ENCODE measurements at places on chromosomes 16 and 17.
A peak's percentile ranks its signal among the peaks of the same experiment; 100 is the strongest.

DNA sequence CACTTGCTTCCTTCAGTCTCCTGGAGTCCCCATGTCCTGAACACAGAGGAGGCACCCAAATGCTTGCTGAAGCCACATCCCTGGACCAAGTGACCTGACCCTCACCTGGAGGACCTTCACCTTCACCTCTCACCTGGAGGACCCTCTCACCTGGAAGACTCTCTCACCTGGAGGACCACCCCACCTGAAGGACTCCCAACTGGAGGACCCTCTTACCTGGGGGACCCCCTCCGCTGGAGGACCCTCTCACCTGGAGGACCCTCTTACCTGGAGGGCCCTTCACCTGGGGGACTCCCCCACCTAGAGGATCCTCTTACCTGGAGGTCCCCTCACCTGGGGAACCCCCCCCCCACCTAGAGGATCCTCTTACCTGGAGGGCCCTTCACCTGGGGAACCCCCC, 573 bp upstream of the CDK10 start:
- no peak for DNase-seq

DNA sequence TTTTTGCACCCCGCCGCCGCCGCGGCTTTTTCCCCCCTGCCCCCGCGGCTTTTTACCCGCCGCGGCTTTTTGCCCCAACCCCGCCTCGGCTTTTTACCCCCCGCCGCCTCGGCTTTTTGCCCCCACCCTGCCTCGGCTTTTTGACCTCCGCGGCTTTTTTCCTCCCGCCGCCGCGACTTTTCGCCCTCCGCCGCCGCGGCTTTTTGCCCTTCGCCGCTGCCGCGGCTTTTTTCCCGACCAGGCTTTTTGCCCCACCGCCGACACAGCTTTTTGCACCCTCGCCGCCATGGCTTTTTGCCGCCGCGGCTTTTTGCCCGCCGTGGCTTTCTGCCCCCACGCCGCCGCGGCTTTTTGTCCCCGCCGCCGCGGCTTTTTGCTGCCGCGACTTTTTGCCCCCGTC, 137.0 kb upstream of the TP53TG3D start:
- DNase-seq = no peak

- no peak for DNase-seq
Observed at GRCh38 chr17:38569701-38570512, 35.8 kb downstream of the SRCIN1 start.

- no peak for DNase-seq
Observed at GRCh38 chr17:56694825-56695224, 101.3 kb downstream of the NOG start.

- no peak for DNase-seq
Observed at GRCh38 chr17:37480427-37480826, 9.3 kb upstream of the DUSP14 start.

DNA sequence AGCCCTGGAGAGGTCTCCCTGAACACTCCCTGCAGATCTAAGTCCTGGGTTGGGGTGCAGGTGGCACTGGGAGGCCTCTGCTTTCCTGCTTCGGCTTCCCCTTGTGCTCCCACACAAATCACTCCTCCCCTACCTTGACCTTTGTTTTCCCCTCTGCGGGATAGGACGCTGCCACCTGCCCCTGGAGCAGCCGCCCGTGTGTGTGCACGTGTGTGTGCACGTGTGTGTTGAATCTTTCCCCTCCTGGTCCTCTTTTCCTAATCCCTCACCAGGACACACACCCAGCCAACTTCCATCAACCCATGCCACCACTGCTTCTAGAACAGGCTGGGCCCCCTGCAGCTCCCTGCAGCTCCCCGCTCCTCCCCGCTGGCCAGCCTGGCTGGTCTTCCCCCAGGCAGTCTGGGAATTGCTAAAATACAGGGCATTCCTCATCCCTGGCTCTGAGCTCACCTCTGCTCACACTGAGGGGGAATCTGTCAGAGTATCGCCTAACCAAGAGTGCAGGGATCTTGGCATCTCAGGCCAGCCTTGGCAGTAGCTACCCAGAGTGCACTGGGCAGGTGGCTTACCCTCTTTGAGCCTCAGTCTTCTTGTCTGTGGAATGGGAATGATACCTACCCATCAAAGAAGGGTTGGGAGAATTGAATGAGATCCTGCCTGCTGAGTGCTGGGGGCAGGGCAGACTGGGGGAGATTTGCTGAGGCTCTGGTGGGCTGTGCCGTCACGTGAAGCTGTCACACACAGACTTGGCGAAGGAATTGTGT, 198.5 kb downstream of the NTN1 start:
- no peak for DNase-seq

DNA sequence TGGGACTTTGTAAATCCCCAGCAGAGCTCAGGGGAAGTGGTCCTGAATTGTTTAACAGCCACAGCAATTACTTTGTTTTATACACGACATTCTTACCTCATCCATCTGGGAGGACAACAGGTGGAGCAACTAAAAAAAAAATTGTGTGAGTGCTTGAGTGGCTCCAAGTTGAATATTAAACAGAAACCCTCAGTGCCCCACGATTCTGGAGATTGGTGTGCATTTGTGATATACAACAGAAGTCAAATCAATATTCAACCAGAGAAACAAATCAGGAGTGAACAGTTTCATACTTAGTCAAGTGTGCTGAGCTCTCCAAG, 204.8 kb downstream of the HAPSTR1 start:
- DNase-seq = no peak

- DNase-seq = peak; percentile 76
Observed at GRCh38 chr17:75459590-75460267, 3.3 kb downstream of the TMEM94 start.

DNA sequence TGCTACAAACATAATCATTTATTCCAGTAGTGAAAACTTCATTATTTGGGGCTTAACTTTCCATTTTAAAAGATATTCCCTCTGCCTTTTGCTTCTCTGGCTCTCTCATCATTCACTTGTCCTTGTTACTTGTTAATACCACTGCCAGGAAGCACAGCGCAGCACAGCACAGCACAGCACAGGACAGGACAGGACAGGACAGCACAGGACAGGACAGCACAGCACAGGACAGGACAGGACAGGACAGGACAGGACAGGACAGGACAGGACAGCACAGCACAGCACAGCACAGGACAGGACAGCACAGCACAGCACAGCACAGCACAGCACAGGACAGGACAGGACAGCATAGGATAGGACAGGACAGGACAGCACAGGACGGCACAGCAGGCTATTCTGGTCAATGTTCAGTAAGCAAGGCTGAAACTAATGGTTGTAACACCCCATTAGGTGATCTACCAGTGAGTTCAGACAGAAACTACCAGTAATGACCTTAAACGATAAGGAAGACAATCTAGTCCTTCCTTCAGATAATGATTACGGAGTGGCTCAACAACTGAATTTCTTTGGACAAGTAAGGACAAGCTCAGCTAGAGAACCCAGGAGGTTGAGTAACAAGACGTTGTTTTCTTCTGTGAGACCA, 31.9 kb downstream of the COG1 start:
- no peak for DNase-seq

GRCh38 chr17:50710025-50710424, 2.3 kb upstream of the ANKRD40 start:
- DNase-seq = no peak

DNA sequence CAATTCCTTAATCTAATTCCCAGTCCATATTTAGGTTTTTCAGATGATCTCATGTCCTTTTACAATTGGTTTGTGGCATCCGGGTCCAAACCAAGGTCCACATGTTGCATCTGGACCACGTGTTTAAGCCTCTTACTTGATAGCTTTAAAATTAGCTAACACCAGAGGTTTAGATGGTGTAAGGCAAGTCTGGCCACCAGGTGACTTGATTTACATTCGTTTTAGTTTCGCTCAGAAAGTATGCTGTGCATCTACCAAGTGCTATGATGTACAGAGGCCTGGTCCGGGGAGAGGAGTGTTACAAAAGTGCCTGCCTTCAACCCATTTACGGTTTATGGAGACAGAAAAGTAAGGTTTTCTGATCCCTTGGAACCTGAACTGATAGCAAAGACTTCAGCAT, 878 bp upstream of the DNAJA2 start:
- peak; percentile 22 for DNase-seq

DNA sequence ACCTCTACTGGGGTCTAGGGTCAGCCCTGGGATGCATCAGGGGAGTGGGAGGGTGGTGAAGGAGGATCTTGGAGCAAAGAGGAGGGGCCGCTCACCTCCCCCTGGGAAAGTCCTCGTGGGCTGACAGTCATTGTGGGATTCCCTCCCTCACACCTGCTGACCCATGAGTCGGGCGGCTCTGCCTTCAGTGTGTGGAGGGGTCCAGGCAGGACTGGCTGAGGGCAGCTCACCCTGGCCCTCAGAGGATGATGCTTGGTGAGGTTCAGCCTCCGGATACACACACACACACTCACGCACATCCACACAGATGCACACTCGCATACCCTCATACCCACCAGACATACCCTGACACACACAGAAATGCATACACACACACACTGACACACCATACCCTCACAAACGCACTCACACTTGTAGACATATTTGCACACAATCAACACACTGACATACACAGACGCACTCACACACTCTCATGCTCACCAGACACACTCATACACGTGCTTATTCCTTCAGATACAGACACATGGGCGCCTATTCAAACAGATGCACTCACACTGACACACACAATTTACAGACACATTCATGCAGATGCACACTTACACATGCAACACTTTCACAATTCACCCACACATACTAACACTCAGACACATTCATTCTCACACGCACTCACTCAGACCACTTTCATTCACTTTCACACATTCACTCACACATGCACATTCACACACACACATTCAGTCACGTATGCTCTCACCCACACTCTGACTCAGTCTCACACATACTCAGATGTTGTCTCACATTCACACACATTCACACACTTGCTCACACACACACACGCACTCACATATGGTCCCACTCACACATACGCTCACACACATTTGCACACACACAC, 105.1 kb upstream of the RPL38 start:
- no peak for DNase-seq

- peak; percentile 22 for DNase-seq
Observed at GRCh38 chr16:30901201-30902028, 5.0 kb downstream of the CTF1 start.

DNA sequence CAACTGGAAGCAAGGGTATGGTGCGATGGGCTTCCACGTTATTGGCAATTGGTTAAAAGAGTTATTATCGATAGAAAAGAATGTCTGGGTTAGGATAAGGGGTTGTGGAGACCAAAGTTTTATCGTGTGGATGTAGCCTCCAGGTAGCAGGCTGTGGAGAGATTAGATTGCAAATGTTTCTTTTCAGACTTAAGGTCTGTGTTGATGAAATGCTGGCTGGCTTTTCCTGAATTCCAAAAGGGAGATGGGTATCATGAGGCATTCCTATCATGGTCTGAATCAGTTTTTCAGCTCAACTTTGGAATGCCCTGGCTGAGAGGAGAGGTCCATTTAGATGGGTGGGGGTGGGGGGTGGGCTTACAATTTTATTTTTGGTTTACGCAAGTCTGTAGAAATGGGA, 395.0 kb upstream of the RBFOX1 start:
- DNase-seq = no peak
